ENCODE measurements at places on chromosomes 11 and 22.

GRCh38 chr11:107710301-107710700, 1.6 kb downstream of the SLN start:
- no peak for DNase-seq

GRCh38 chr11:58503361-58503856, 4.5 kb downstream of the OR5B21 start:
- no peak for DNase-seq

- no peak for DNase-seq
Measured at GRCh38 chr11:118622376-118623268, 15.2 kb downstream of the PHLDB1 start.

DNA sequence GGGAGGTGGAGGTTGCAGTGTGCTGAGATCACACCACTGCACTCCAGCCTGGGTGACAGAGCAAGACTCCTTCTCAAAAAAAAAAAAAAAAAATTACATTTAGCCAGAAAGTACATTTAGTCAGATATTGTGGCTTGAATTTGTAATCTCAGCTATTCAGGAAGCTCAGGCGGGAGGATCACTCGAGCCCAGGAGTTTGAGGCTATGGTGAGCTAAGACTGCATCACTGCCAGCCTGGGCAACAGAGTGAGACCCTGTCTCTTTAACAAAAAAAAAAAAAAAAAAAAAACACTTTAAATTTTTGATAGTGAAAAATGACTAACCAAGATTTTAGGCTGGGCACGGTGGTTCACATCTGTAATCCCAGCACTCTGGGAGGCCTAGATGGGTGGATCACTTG, 27.3 kb downstream of the MRTFA start:
- no peak for DNase-seq

DNA sequence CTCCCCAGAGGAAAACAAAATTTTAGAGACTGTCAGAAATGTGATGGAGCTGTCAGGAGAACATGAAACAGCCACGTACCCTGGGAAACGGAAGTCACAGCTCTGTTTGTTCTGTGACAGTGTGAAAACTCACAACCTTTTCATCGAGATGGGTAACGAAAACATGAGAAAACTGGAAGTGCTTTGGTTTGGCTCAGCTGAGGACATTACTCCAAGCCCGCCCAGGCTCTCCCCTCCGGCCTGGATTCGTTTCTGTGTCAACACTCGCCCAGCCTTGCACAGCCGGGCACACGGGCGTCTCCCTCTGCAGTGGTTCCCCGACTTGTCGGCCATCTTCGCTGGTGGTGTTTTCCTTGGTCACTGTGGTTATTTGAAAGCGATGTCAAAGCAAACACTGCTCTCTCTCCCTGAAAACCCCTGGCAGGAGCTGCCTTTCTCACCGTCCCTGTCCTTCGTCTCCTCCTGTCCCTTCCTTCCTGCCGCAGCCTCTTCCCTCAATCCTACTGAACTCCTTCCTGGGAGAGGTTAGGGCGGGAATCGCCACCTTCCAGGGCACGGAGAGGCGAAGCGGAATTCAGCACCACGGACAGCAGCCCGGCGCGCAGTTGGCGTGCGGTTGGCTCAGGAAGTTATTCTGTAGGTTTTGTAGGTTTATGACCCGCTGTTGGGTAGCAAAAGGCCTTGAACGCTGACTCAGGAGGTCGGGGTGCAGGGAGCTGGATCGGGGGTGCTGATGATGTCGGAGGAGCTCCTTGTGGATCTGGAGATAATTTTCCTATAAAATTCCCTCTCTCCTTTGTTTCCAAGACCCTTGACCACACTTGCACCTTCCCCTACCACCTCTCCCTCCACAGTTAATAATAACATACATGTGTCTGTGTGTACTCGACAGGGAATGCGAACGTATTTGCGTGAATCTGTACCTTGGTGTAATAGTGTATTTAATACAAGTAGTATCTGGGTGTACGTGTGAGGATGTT, 13.1 kb upstream of the RPS19BP1 start:
- peak; percentile 78 for DNase-seq

DNA sequence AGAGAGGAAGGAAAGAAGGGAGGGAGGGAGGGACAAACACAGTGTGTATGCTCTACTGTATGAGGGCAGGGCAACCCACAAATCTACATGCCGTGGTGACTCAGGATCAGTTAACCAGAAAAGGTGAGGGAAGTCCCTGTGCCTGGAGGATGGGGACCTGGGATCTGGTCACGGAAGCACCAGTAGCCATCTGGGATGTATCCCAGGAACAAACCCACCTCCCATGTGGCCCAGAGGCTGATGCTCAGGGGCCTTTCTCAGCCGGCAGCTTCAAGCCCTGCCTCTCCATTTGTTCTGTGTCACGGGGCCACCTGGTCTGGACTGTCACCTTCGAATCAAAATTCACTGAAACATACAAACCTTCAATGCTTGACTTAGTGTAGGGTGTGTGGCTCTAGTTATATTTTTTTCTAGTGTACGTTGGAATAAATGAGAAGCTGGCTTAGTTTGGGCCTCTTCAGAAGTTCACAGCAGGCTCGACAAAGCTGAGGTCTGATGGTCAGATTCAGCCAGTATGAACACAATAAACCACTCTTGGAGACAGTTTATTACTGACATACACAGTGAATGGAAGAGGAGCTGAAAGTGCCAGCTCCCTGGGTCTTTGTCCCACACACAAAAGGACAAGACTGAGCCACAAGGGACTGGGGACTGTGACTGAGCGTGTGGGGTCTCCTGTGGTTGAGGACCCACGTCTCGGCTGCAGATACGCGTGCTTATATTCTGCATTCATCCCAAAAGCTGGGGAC, 23.5 kb upstream of the RTL6 start:
- DNase-seq, result no peak

DNA sequence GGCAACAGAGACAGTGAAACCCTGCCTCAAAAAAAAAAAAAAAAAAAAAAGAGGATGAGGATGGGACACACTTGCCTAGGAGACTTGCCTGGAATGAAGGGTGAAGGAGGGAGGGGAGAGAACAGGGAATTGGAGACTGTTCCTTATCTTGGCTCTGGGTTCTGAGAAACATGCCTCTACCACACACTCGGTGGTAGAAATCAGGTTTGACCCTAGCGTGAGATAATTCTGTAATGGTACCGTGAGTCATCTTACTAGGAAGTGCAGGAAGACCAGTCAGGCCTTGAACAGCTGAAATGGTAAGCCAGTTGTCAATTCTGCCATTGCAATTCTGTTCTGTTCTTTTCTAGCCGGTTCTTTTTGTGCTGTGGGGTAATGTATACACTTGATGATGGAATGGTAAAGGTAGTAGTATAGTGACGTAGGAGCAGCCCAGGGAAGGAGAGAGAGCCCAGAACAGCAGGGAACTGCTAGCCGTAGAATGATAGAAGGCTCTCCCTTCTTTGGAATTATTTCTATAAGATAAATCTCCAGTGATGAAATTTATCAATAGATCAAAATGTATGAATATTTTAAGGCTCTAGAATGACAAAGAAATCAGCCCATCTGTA, 3.9 kb upstream of the AMBRA1 start:
- no peak for DNase-seq

DNA sequence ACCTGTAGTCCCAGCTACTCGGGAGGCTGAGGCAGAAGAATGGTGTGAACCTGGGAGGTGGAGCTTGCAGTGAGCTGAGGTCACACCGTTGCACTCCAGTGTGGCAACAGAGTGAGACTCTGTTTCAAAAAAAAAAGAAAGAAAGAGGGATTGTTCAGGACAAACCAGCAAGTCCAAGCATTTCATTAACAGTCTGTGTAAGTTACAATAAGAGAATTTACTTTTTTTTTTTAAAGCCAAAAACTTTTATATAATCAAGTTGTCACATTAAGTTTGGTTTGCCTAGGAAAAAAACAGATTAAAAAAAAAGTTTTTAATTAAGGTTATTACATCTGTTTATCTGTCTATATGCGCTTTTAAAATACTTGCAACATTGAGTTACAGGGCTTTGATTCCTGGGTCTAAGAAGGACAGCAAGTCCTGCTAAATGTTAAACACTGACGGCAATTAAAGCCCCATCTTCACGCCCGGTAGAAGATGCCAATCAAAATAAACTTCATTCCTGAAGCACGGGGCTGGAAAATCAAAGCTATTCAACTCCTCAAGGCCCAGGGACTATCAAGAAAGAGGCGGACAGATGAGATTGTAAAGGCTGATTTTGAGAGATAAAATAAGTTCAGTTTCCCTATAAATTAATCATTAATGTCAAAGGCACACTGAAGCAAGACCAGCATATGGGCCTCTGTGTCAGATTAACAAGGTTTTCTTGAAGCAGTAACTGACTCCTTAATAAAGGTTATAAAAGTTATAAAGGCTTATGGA, 10.7 kb downstream of the TMEM138 start:
- DNase-seq, result no peak

DNA sequence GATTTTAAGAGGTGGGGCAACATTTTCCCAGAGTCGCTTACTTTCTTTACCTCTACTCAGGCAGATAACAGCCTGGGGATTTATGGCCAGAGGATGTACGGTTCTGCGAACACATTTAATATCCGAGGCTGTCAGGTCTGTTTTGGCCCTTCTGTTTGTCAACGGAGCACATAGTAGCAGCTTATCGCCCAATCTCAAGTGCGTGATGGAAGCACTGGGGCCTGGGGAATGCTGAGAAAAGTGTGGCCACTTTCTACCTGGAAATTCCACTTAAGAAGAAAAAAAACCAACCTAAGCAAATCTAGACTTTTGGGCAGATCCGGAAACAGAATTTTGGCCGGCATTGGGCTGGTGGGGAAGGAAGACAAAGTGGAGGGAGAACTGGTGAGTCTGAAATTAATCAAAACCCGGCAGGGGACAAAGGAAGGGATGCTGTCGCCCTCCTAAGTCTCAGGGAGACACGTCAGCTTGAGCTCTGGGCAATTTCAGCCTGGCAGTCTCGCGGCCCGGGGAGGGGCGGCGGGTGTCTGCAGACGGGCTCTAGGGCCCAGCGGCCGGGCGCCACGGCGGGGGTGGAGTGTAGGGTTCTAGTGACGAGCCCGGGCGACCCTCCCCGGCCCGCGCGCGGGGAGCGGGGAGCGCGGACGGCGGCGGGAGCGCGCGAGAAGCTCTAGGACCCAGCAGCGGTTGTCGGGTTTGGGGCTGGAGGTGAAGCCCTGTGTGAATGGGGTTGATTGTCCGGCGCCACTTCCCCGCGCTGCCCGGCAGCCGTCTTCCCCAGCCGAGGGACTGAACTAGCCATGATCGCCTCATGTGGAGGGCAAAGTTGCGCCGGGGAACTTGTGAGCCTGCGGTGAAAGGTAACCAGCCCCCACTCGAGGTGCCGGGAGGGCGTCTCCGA, at the start of gene AMOTL1:
Gene AMOTL1, plus strand, starts transcription at position 656 of the 901 bp plus-strand sequence. Its CDS starts 156 bp downstream, at position 812.
- peak; percentile 22 for DNase-seq

GRCh38 chr11:119370486-119371046, 10.9 kb downstream of the USP2 start:
- no peak for DNase-seq

DNA sequence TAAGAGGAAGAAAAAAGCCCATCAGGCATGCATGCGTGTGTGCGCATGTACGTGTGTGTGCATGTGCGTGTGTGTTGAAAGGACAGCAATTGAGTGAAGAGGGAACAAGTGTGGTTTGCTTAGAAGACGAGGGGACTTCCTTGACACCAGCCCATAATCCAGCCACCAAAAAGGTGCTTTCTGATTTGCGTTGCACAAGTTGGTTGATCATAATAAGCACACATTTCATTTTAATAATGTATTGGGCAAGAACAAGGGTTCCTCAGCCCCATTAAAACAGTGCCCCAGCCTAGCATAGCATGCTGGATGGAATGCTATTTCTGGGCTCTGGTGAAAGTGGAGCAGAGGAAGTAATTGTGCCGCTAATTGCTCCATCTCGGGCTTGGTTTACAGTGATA, 493.2 kb downstream of the MIAT start:
- no peak for DNase-seq

- DNase-seq, result no peak
Measured at GRCh38 chr22:43889860-43890253, 2.0 kb downstream of the PNPLA5 start.

GRCh38 chr11:19433791-19434190, 193.0 kb upstream of the E2F8 start:
- no peak for DNase-seq

- no peak for DNase-seq
Measured at GRCh38 chr22:48313175-48313830, 1514.4 kb downstream of the BRD1 start.

- DNase-seq, result no peak
Measured at GRCh38 chr11:69035946-69036340, 12.8 kb upstream of the TPCN2 start.

DNA sequence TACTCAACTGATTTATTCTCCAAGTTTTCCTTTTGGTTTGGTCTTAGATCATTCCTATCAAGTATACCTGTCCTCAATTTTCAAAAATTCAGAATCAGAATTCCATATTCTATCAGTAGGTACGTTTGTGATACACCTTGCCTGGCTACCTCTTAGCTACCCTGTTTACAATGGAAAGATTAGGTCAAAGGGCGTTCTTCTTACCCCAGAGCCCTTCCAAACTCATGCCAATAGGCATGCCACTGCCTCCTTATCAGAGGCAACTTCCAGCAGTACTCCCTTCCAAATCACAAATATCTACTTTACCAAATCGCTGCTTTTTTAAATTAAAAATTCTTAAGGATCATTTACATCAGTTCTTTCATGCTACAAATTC, 1.0 kb downstream of the PATL1 start:
- no peak for DNase-seq

DNA sequence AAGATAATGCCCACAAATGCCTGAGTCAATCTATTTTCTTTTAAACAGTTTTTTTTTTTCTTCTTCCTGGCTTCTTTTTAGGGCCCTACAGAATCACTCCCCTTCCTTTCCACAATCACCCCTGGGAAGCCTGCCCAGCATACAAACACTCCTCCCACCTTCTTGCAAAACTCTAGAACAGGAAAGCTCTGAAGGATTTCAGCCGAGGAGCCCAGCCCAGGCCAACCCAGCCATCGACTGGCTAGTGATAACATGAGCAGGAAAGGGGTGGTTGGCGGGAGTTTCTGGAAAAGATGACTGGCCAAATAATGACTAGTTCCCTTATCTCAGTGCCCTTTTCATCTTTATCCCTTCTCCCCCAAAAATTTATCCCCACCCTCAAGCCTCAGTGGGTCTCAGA, 68.2 kb downstream of the USP35 start:
- no peak for DNase-seq

DNA sequence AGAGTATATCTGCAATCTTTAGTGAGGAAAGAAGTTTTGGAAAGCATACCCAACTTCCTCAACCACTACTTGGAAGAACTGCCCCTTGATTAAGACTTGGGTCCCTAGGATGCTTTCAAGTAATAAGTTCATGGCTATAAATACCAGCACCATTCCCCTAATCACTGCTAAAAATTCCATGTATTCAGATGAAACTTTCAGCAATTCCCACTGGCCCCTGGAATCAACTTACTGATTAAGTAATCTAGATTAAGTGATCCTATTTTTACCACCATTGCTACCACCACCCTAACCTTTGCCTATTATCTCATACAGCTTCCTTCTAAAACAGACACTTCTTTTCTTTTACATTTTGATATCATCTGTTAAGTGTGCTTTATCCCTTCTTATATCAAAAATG, 10.5 kb downstream of the PICALM start:
- no peak for DNase-seq

- no peak for DNase-seq
Measured at GRCh38 chr22:35452351-35452781, 52.4 kb downstream of the MCM5 start.

- DNase-seq, result no peak
Measured at GRCh38 chr11:65377036-65377435, 5.4 kb downstream of the SLC25A45 start.

GRCh38 chr11:2788168-2789071, 88.6 kb upstream of the KCNQ1OT1 start:
- peak; percentile 13 for DNase-seq

Data from activated T-cell treated with anti-CD3 and anti-CD28 coated beads, Interleukin-2, amount 50 U/mL, for 1 hour (primary cell).